Stimulated activated CD4-positive, alpha-beta T cell treated with anti-CD3 and anti-CD28 coated beads, Interleukin-15, amount 100 ng/mL, for 1 hour (primary cell): ENCODE measurements at places on chromosomes 2 and 18.

GRCh38 chr2:226836548-226836885, 663 bp downstream of the RHBDD1 start:
- no peak for DNase-seq

GRCh38 chr2:1864301-1864980, 120.1 kb upstream of the PXDN start:
- DNase-seq, result no peak

DNA sequence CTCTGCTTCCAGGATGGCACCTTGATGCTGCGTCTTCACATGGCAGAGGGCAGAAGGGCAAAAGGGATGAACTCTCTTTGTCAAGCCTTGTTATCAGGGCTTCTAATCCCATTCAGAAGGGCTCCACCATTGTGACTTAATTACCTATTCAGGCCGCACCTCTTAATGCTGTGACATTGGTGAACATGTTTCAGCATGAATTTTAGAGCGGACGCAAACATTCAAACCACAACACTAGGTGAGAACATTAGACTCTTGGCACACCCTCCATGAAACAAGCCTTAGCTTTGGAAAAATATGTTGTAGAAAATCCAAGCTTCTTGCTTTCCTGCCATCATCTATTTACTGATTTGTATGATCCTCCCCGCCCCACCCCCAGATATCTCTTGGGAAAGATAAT, 17.9 kb downstream of the DAW1 start:
- no peak for DNase-seq

GRCh38 chr2:79393806-79394484, 118.9 kb upstream of the CTNNA2 start:
- no peak for DNase-seq

GRCh38 chr2:160168878-160169277, 31.2 kb downstream of the ITGB6 start:
- no peak for DNase-seq

GRCh38 chr2:134257965-134258683, 4.3 kb downstream of the MGAT5 start:
- no peak for DNase-seq

GRCh38 chr2:152093464-152093863, 5.4 kb downstream of the CACNB4 start:
- no peak for DNase-seq

- no peak for DNase-seq
Measured at GRCh38 chr2:144513388-144514101, 6.4 kb downstream of the ZEB2 start.

DNA sequence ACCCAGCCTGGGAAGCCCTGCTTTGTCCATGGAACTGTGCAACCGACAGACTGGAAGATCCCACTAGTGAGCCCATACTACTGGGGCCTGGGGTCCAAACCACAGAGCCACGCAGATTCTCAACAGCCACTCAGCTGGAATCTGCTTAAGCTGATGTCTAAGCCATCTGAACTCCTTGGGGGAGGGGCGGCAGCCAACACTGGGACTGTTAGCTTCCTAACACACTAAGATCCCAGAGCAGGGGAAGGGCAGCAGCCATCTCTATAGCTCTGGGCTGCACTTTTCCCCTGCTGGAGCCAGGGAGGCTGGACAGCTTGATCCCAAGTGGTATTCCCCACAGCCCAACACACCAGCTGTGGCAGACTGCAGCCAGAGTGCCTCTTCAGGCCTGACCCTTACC, 118.3 kb downstream of the RPRM start:
- no peak for DNase-seq

DNA sequence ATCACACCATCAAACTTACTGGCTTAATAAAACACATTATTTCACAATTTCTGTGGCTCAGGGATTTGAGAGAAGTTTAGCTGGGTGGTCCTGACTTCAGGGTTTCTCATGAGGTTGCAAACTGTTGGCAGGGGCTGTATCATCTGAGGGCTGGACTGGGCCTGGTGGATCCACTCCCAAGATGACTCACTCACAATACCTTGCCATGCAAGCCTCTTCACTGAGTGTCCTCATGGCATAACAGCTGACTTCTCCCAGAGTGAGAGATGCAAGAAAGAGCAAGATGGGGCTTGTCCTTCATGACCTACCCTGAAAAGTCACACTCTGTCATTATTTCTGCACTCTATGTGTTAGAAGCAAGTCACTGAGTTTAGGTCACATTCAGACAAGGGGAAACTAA, 73.8 kb downstream of the AQP4 start:
- no peak for DNase-seq

DNA sequence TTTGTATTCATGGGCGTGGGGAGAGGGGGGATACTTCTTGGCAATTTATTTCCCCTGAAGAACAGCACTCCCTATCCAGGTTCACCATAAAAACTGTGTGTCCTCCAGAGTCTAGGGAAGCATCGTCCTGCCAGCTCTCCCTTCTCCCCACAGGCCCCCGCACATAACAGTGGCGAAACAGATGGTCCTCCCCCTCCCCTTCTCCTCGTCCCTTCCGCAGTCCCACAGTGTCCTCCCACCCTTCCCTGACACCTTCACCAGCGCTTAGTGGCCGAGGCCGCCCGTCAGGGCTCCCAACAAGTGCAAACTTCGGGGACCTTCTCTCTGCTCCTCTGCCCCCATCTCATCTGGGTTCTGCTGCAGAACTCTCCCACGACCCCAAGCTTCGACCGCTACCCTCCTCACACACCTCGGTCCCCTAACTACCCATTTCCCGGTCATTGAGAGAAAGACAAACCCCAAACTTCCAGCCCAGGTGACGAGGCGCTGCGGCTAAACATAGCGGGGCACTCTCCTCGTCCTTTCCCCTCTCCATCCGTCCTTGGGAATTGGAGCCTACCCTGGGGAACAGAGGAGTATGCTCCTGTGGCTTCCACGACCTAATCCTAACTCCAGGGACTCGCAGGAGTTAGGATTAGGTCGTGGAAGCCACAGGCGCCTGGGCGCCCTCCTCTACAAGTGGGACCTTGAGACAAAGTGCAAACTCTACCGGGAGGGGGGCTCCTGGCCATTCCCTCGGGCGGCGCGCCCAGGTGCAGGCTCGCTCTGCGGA, 971 bp downstream of the ZNF385B start:
- DNase-seq, result no peak

DNA sequence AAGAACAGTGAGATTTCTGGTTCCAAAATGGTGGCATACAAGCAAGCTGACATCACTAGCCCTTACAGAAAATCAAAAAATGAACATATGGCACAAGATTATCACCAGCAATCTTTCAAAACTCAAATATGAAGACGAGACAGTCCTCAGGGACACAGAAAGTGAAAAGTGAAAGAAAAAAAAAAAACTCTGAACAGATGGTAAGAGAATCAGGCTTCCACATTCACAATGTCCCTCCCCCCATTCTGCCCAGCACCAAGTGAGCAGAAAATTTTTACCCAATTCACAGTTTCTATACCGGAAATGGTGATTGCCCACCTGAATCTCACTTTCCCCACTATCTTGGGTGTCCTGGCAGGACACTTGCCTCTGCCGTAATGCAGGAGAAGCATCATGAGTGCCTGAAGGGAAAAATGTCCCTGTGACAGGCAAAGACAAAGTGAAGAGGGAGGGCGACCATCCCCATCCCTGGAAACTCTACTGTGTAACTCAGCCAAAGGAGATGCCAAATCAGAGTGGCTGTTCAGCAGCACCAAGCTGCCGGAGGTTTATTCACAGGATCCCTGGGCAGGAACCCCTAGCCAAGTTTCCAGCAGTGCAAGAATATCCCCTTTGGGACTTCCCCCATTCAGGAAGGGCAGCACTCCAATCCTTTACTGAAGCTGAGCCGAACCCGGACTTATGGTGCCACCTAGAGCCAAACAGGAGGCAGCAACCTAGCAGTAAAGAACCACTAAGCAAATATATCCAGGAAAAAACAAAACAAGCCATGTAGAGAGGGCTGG, 312.2 kb downstream of the LRATD1 start:
- DNase-seq, result no peak

- DNase-seq, result no peak
Measured at GRCh38 chr2:118535171-118535817, 312.2 kb downstream of the EN1 start.
